NCI-H2029 treated with DMSO at 0.1 percent for 48 hours (cell line): ENCODE measurements at places on chromosomes 16 and 17.

DNA sequence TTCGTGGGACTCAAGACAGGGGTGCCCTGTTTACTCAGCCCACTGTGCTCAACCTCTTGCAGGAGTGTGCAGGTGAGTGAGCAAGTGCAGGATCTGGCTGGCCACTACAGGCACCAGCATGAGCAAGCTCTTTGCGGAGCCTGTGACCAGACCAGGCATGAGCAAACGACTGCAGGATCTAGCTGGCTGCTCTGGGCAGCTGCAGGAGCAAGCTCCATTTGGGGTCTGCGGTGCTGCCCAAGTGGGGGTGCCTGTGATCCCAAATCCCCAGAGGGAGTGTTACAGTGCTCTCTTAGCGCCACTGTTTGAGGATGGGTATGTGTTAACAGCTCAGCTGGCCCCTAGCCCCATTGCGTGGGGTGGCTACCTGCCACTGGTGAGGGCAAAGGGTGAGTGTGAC is 2.4 kb downstream of the USP6 start:
- DNase-seq = no peak

GRCh38 chr17:40035162-40035559 is 19.0 kb downstream of the MED24 start:
- no peak for DNase-seq

GRCh38 chr16:80092681-80093080 is 448.1 kb upstream of the DYNLRB2 start:
- DNase-seq = no peak

DNA sequence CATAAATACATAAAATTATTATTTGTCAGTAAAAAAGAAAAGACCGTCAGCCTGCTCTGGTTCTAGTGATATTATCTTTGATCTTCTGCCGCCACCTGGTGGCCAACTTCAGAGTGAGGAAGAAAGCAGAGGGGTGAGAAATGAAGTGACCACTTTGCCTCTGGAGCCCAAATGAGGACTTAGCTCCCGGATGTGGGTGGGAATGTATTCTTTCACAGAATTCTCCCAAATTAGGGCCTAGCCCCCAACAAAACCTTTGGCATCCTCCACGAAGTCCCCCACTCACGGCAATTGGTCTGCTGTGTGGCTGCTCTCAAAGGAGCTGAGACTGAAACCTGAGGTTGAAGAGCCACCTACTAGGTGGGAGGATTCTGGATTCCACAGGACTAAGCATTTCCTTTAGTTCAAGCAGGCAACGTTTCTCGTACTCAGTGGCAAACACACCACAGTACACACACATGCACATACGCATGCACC is 4.9 kb upstream of the ZNF267 start:
- peak; percentile 71 for DNase-seq

DNA sequence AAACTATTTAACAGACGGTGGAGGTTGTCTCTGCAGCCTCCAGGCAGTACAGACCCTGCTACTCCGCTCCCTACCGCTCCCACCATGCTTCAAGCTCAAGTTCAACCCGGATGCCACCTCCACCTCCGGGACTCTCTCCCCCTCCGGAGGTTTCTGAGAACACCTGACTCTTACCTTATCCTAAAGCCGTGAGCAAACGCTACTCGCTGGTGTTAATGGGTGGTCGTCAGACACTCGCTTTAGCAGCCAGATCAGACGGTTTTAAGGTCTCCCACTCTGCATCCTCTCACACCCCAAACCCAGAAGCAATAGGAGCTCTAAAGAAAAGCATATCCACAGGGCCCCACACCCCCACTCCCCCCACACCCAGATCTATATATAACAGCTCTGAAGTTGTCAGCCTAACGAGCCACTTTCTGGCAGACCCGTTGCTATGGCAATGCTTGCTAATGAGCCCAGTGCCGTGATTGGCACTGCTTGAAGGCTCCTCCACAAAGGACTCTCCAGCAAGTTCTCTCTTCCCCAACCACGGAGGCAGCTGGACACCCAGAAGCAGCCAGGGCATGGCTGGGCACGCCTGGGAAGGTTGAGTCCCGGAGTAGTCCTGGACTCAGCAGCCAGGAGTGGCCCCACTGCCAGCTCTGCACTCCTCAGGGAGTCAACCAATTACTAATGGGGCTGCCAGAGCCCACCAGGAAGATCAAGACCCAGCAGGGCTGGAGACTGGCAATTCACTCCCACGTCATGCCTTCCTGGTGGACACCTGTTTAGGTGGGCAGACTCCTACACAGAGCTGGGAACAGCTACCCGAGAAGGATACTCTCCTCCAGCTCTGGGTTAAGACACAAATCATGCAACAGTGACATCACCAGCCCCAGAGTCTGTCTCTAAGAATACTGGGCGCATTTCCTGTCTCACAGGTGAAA is 121.2 kb upstream of the RCVRN start:
- no peak for DNase-seq

- no peak for DNase-seq
Observed at GRCh38 chr17:29710891-29711418, 88.2 kb upstream of the CORO6 start.

DNA sequence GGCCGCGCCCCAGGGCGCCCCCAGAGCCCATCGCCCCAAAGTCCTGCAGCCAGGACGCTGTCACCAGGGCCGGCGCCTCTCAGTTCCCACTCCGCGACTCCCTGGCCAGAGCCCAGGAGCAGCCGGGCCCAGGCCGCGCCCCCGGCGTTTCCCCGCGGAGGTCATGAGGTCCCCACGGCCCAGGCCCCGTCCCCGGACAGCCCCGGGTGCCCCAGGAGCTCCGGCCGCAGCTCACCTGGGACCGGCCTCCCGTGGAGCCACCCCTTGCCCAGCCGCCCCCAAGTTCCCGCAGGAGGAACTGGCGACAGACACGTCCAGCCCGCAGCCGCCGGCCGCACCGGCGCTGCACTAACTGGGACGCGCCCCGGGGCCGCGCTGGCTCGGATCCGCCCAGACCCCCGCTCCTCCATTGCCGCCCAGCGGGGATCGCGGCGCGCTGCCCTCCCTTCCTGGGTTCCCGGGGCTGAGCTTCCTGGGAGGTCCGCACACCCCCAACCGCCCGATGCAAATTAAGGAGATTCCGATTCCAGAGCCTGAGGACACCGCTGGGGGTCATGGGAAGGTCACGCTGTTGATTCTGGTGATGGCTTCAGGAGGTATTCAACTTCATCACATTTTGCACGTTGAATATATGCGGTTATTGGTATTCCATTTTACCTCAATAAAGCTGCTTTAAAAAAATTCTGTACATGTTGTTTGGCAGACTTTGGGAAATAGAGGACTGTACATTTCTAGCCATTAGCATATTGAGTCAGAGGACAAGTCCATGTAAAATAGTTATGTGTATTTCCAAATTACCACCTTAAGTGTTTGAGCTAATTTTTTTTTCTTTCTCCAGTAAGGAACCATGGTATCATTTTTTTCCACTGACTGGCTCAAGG is 9.9 kb downstream of the AHSP start:
- DNase-seq = no peak

DNA sequence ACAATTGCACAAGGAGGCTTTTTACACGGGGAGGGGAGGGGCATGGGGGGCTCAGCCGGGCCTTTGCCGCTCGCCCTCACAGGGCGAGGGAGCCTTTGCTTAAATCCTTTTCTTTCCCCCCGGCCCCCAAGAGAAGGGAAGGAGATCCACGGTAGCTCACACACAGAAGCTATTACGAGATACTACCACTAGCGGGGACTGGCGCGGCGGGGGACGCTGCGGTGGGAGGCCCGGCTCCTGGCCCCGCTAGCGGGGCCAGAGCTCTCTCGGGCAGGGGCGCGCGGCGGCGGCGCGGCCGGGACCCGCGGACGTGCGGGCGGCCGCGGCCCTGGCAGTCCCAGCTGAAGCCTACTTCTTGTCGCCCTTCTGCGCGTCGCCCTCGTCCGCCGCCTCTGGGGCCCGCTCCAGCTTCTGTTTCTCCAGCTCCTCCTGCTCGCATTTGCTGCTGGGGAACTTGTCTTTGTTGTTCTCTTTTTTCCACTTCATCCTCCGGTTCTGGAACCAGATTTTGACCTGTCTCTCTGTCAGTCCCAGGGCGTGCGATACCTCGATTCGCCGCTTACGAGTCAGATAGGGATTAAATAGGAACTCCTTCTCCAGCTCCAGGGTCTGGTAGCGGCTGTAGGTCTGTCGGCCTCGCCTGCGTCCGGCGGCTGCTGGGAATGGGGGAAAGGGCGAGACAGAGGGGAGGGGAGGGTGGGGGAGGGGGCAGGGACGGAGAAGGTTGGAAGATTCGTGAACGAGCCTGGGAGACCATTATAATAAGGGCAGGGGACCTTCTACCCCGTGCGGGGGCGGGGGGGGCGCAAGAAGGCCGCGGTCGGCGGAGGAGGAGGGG is 2.0 kb downstream of the HOXB8 start:
- DNase-seq = peak; percentile 28

DNA sequence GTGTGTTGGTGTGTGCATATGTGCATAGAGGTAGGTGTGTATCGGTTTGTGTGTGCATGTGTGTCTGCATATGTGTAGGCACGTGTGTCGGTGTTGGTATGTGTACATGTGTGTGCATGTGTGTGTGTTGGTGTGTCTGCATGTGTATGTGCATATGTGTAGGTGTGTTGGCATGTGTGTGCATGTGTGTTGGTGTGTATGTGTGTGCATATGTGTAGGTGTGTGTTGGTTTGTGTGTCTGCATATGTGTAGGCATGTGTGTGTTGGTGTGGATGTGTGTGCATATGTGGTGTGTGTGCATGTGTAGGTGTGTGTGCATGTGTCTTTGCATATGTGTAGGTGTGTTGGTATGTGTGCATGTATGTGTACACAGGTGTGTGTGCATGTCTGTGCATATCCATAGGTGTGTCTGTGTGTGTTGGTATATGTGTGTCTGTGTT is 3.9 kb upstream of the AATK start:
- no peak for DNase-seq

DNA sequence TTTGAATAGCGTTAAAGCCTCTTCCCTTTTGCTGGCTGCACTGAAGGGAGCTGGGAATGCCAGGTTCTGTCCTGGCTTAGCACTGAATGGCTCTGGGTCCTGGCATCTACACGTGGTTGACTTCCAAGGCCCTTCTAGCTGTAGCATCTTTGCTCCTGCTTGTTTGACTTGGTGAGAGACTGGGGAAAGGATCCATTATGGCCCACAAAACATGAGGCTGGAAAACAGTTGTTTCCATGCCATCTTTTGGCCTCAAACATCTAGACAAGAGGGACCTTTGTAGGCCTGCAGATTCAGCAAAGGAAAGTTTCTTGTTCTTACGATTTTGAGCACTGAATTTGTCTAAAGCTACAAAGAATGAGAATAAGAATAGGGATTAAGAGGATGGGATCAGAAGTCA is 32.5 kb downstream of the EPN2 start:
- DNase-seq = no peak

DNA sequence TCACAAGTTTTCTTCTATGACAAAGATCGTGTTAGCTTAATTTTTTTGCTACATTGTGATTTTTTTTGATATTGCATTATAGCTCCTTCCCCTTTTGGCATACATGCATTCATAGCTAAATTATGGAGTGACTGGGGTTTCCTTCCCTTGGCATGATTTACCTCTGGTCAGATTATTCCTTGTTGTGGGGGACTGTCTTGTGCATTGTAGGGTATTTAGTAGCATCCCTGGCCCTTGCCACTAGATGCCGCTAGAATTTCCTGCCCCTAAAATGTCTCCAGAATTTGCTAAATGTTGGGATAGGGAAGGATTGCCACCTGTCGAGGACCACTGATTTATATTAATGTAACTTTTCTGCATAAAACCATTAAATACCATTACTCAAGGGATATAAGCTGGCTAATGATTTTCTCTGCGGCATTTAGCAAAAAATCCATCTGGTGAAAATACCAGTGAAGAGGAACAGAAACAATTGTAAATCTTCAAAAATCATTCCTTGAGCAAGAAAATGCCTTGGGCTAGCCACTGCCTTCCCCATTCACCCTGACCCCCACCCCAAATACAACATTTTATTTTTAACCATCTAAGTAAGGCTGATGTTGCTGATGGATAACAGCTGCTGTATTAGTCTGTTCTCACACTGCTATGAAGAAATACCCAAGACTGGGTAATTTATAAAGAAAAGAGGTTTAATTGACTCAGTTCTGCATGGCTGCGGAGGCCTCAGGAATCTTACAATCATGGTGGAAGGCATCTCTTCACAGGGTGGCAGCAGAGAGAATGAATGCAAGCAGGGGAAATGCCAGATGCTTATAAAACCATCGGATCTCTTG is 195.2 kb downstream of the MAP2K6 start:
- DNase-seq = no peak

DNA sequence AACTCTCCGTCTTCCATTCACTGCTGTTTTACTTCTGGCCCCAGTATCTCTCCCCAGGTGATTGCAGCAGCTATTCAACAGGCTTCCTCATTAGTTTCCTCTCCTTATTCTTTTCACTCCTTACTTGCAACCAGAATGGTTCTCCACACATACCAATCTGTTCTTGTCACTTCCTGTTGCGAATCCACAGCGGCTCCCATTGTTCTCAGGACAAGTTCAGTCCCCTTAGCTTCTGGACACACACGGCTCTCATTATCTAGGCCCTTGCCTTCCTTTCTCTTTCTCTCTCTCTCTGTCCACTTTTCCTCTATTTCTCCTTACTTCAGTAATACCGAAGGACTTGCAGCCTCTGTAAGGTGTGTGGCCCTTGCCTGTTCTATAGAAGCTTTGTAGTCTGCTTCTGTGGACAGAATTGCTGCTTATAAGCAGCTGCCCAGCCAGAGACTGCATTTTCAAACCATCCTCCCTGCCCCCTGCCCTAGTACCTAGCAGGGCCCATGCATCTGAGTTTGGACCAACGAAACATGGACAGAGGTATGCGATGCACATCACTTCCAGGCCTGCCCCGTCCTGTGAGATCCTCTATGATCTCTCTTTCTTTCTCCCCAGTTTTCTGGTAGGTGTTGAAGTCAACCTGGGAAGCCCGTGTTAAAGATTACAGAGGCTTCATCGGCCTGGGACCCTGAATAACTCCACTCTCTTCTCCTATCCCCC is 45.7 kb downstream of the VAT1L start:
- DNase-seq = no peak

GRCh38 chr16:57894390-57895080 is 76.4 kb downstream of the CNGB1 start:
- DNase-seq = no peak

GRCh38 chr17:5282642-5283217 is 646 bp downstream of the RABEP1 start:
- DNase-seq = no peak

- peak; percentile 66 for DNase-seq
Observed at GRCh38 chr16:10009684-10010083, 172.5 kb downstream of the GRIN2A start.
